ENCODE measurements at places on chromosomes 12 and 14.

DNA sequence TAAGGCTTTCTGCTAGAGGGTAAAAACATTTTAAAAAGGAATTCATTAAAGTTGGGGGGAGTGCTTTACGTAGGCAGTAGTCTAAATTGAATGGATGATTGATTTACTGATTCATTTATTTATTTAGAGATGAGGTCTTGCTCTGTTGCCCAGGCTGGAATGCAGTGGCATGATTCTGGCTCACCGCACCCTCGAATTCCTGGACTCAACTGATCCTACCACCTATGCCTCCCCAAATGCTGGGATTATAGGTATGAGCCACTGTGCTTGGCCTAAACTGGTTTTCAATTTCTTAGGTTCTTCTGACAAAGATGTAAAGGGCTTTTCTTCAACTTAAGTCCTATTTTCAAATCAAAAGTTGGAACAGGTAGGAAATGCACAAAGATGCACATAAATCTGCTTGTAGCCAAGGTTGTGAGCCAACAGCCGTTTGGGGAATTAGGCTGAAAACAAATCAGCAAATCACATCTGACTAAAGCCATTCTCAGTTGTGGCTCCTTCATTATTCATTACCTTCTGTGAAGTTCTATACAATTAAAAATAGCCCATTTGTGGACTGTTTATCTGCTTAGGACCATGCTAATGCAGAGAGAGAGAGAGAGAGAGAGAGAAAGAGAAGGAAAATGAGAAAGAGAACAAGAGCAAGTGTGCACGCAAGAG, 218.0 kb downstream of the PPM1H start:
- DNase-seq, result no peak

DNA sequence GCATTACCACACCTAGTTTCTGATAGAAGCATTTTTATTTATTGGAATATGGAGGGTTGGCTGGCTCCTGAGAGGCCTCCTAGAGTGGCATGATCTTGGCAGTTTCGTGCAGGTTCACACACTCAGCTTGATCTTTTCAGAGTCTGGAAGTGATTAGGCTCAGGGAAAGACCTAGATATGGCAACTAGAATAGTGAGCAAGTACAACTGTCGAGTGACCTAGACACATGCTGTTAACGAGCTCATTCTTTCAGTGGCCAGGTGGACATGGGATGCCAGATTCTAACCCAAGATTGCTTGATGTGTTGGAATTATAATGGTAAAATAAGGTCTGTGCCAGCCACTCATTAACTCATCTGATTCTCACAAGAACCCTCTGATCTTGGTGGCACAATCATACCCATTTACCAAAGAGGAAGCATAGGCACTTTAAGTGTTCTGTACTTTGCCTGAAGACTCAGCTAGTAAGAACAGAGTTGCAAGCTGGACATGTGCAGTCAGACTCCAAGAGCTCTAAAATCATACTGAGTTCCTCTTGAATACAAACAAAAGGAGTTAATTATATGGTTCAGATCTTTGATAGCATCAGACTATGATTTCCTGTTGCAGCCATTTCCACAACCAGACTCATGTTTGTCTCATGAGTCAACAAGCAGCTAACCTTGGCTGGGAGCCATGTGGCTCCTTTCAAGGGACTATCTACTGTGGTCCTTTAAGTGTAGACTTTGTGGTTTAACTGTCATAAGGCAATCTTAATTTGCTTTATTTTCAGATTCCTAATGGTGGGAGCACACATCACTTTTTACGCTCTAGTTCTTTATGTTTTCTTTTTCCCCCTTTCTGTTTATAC, 144.2 kb downstream of the PLEKHA5 start:
- DNase-seq, result no peak

GRCh38 chr12:106873983-106874382, 81.7 kb upstream of the TMEM263 start:
- DNase-seq, result no peak

GRCh38 chr14:100536721-100537445, 50.3 kb downstream of the BEGAIN start:
- no peak for DNase-seq

- DNase-seq, result no peak
Measured at GRCh38 chr12:47962198-47962597, 1.2 kb upstream of the TMEM106C start.

GRCh38 chr12:7441216-7441615, 2.7 kb downstream of the CD163L1 start:
- DNase-seq, result no peak

DNA sequence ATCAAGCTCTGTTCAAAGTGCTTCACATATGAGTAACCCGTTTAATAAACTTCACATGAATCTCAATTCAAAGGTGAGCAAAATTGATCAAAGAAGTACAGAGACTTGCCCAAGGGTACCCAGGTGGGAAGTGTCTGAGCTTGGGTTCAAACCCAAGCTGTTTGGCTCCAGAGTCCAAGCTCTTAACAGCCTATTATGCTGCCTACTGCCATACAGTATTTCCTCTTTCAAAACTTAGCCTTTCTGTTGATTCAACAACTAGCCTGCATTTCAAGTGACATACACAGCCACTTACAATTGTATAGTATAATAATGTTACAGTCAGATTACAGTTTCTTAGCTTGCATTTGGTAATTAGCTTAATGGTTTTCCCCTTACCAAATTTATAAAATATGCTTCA, 29.7 kb downstream of the FRMD6 start:
- no peak for DNase-seq

GRCh38 chr12:103012884-103013283, 55.4 kb downstream of the ASCL1 start:
- no peak for DNase-seq

GRCh38 chr12:44874981-44875416, 1.1 kb downstream of the NELL2 start:
- no peak for DNase-seq

GRCh38 chr12:63079791-63080502, 71.1 kb downstream of the AVPR1A start:
- no peak for DNase-seq

GRCh38 chr14:67483579-67484285, 4.8 kb downstream of the TMEM229B start:
- DNase-seq, result no peak

DNA sequence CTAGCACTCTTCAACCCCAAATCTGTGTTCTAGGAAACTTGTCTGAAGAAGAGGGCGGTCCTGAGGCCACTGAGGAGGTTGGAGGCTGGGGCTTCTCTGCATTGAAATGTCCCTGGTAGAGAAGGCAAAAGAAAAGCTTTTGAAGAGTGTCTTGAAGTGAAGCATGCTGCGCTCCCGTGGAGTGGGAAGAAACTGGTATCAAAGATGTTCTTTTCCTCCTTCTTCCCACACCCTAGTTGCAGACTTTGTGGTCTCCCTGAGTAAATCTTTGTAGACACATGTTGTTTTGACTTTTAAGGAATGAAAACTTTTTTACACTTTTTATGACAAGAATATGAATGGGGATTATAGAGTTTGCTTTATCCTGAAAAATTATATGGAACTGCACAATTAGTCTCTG, 59.0 kb upstream of the ANP32D start:
- DNase-seq, result no peak

GRCh38 chr12:130701402-130701744, 14.7 kb downstream of the RIMBP2 start:
- no peak for DNase-seq

DNA sequence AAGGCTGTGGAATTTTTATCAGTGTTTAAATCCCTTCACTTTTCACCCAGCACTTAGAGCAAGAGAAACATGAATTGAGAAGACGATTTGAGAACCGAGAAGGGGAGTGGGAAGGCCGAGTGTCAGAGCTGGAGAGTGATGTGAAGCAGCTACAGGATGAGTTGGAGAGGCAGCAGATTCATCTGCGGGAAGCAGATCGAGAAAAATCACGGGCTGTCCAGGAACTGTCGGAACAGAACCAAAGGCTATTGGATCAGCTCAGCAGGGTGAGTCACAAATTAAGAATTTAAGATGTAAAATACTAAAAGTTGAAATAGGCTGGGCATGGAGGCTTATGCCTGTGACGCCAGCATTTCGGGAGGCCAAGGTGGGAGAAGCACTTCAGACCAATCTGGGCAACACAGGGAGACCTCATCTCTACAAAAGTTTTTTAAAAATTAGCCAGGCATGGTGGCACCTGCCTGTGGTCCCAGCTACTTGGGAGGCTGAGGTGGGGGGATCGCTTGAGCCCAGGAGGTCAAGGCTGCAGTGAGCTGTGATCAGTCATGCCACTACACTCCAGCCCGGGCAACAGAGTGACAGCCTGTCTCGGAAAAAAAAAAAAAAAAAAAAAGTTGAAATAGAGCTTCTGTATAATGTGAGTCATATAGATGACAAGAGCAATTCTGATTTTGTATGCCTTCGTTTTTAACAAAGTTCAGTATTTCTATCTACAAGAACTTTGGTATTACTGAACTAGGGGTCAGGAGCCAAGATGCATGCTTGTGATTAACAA, 9.6 kb downstream of the BICDL1 start:
- DNase-seq, result no peak

DNA sequence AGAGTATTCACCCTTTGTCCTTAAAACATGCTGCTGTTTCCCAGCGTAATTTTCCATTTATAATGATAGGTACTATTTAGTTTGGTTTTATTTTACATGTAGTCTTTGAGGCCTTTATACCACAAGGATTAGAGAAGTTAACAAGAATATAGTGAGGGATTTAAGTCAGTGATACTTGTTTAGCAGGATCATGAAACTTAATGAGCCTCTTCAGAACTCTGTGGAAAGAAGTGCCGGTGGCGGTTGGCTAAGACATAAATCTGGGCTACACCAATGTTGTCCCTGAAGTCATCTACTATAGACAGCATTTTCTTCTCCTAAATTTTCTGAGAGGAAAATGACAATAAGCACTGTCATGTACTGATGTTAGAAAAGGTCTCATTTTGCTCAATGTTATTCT, 1226.0 kb upstream of the SEL1L start:
- DNase-seq, result no peak

DNA sequence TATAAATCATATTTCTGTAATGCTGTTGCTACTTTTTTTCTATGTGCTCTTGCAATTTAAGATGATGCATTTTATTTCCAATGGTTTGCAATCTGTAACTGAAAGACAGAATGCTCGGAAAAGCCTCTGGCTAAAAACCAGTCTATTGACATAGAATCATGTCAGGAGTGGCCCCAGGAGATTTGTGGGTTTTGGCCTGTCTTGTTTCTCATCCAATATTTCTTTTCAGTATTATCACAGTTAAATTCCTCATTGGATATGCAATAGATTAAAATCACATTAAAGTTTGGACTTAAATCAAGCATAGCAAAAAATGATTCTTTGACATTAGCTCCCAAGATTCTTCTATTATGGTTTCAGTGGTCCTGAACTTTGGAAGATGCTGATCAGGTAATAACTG, 19.1 kb upstream of the SLC38A2 start:
- DNase-seq, result no peak

- no peak for DNase-seq
Measured at GRCh38 chr14:69711881-69712560, 54.9 kb upstream of the SRSF5 start.

DNA sequence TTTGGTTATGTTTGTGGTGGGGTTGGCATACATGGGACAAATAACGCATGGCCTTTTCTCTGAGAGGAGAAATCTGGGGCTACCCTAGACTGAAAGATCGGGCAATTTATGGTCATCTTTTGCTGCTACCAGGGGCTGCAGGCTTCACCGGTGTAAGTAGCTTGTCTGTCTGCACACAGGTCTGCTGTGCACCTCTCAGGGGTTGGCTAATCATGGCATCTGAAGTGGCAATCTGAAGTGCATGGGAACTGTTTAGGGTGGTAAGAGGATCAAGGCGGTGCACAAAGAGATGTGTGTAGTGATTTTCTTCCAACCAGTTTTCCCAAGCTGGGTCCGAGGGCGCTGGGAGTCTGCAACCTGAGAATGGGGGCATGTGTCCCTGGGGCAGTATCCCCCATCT, 141.3 kb downstream of the EMP1 start:
- DNase-seq, result no peak

DNA sequence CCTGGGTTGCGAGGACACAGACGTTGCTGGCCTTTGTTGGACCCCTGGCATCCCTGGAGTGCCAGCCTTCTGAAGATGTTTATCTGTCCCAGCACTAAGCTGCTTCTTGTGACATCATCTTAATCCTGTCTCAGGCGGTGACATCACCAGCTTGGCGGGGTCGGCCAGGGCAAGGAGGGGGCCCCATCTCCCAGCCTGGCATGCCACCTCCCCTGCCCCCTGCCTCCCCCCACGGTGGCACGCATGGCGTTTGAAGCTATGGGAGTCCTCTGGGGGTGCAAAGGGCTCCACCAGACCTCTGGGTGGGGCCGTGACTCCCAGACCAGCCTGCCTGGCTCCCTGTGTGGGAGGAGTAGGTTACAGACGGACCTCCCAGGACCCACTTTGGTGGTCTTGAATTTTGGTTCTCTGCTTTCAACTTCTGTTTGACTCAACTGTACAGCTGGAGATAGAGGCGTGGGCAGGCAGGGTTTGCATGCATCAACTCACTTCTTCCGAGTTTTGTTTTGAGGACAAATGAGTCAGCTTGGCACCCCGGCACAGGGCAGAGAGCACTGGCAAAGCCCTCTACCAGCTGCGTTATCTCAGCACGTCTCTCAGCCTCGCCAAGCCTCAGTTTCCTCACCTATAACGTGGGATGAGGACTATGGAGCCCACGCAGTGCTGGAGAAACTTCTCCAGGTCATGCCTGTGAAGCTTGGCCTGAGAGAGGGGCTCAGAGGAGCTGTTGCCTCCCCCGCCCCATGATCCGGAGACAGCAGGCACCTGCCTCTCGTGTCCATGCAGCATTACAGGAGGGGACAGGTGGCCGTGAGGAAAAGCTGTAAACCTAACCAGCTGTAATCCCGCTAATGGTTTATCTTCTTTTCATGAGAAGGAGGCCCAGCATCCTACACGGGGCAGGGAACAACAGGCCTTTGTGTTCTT, 38.8 kb upstream of the EML1 start:
- DNase-seq, result no peak

DNA sequence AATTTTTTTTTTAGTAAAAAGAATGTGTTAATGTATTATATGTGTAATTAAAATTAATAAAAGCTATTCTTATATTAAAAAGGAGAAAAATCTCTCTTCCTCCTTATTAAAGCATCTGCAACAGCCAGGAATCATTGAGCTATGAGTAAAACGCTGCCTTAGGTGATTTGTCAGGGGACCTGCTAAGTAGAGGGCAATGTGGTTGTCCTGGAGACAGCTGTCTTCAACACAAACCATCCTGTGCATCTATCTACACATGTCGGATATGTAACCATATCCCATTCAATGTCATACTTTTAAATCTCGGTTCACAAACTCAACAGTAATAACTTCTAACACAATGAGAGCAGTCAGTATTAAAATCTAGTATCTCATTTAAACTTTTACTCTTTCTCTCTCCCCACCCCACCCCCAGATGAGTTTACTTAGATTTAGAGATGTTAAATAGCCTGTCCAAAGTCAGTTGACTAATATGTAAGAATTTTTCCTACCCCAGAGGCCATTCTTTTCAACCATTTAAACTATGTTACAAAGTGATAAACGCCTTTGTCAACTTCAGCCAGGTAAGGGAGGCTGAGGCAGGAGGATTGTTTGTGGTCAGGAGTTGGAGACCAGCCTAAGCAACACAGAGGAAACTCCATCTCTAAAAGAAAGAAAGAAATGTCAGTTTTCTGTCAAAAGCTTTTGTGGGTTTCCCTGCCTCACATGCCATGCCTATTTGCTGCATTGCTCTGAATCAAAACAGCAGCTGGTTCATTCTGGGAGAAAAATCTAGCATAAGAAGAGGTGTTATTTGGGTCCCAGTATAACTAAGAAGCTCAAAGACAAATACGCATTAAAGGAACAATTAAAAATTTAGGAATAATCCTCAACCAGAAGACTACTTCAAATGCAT, 413.7 kb upstream of the CCDC196 start:
- DNase-seq, result no peak
